ENCODE measurements at places on chromosomes 7 and 10.

DNA sequence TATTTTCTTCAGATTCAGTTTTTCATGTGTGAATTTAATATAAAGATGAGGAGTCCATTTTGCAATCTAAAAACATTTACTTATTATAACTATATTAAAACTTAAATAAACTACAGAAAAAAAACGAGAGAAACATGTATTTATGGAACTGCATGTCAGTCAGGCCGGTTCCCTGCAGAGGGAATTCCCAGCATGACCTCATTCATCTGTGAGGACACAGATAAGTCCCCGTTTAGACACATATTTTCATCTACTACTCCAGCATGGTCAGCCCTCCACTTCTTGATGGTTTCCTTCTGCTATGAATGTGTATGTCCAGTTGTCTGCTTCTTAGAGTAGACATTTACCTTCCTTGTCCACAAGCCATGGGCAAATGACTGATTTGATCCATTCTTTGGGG, 339.1 kb downstream of the SEMA3D start:
- DNase-seq, result no peak

DNA sequence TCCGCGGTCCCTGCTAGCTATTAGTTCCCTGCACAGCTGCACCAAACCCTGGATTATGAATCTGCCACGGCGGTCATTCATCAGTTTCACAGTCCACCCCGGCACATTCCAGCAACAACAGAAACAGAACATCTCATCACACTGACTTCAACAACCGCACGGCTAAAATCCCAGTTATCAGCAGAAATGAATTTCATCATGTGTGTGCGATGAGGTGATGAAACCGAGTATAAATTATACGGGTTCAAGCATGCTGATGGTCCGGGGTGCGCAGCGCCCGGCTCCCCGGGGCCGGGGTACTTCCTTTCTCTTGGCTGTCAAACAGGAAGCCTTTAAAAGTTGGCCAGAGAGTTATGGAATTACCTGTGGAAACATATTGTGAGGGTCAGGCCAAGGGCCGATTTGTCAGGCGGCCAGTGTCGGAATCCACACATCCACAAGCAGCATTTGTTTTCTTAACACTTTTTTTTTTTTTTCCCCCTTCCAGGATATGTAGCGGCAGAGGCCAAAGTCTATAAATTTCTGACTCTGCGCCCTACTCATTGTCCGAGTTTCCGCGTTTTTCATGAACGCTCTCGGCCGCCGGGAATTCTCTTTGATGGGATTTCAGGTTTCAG, 420.9 kb upstream of the MGMT start:
- no peak for DNase-seq

DNA sequence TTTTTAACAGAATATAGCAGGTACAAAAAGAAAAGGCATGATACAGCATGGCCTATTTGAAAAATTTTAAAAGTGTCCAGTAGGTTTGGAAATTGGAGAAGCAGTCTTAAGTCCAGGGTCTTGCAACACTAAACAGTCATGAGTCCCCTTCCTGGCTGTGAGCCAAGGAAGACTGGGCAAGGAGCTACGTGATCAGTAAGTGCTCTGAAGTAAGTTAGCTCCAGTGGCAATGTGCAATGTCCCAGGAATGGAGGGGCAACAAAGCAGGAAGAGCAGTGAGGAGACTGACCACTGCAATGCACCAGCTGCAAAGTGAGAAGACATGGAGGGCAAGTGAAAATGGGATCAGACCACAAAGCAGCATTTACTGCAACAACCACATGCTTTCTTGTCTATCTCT, 72.9 kb upstream of the GRID1 start:
- no peak for DNase-seq

- DNase-seq, result no peak
These were observed 28.8 kb downstream of the CACUL1 start for GRCh38 chr10:118725886-118726500.

DNA sequence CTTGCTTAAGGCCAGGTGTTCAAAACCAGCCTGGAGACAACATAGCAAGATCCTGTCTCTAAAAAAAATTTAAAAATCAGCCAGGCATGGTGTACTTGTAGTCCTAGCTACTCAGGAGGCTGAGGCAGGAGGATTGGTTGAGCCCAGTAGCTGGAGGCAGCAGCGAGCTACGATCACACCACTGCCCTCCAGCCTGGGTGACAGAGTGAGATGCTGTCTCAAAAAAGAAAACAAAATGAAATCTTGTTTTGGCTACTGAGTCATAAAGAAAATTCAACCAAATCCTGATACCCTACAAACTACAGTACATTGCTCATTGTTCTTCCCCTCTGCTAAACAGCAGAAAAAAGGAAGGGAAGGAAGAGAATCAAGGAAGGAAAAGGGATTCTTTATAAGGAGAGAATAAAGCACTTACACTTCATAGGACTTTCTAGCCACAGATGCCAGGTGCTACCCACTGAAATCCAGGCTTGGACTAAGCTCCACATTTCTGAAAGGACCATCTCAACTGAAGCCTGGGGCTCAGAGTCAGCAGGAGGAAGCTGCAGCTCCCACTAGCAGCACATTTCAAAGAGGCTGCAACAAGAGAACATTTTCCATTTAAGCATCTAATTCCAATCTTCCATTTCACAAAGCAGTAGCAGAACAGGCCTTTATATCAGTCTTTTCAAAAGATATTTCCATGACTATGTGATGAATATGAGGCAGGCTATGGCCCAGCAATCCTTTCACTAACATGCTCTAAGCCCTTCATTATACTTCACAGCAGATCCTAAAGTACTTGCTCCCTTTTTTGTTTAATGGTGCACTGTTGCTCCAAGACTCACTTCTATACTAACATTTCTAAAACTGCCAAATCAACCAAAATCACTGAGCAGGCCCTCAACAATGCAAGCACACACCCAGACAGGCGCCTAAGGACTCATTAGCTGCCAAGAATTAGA, 13.5 kb downstream of the TNPO3 start:
- no peak for DNase-seq

GRCh38 chr7:104550362-104550761, 222.0 kb downstream of the LHFPL3 start:
- no peak for DNase-seq

DNA sequence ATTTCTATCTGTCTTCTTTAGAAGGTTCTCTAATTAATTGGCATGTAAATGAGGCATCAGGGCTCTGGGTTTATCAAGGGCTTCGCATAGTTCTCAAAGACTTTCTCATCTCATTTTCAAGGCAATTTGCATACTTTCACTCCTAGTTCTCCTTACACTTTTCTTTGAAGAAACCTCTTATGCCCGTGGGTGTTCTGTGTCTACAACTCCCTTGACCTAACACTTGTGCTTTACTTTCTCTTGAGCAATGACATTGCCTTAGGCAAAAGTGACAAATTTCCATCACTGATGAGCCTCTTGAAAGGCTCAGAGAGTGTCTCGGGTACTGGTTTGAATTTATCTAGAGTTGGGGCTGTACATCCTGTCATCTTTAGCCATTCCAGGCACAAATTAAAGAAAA, 74.7 kb upstream of the ITPRID1 start:
- DNase-seq, result no peak

GRCh38 chr7:100137851-100138760, 10.6 kb upstream of the LAMTOR4 start:
- no peak for DNase-seq

GRCh38 chr10:7945034-7945433, 109.5 kb upstream of the GATA3 start:
- DNase-seq, result no peak

DNA sequence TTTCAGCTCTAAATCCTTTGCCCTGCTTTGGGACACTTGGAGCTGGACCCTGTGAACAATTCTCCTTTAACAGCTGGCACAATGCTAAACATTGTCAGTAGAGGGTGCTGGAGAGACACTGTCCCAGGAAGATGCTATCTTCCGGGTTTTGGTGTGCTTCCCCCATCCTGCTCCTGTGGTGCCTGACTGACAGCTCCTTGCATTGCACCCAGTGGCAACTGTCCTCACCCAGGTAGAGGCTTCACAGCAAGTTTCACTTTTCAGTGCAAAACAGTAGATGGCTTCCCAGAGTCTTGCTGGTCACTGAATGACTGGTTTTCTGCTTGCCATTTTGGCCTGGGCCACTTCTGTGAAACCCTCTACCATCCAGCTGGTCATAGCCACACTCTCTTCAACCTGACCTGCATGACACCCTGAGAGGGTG, 77.3 kb downstream of the CDC14C start:
- DNase-seq, result peak; percentile 2

- DNase-seq, result no peak
These were observed 147.2 kb upstream of the PRR15 start for GRCh38 chr7:29416276-29416937.

All from CD4-positive, alpha-beta T cell treated with Interleukin-10 for 1 hour (primary cell).